Nucleus accumbens (tissue), 56 donors: ENCODE measurements at places on chromosomes 11 and 22.

GRCh38 chr11:60455531-60456042, at the start of gene MS4A1:
Gene MS4A1, plus strand, starts transcription at chr11:60455847. Its CDS starts 6,528 bp downstream, at chr11:60462375.
- no peak for DNase-seq

DNA sequence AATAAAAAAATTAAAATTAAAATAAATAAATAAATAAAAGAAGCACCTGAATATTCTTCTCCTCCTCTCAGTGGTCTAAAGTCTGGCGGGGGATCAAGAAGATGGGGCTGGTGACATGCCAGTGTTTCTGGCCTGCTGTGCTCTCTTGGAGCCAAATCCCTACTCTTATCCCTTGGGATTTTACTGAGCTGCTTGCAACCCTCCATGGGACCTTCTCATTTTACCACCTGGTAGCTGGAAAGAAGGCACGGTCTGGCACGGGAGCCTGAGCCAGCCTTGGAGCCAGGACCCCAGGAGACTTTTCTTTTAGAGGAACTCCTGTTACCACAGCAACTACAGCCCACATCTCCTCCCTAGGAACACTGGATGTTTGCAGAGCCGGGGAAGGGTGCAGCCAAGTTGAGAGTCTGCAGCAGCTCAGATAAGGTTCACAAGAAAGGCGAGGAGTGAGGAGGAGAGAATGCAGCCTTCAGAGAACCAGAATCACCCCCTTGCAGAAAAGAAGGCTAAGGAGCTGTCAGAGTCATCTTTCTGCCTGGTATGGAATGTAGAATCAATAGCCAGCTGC, 21.4 kb downstream of the CD6 start:
- no peak for DNase-seq

DNA sequence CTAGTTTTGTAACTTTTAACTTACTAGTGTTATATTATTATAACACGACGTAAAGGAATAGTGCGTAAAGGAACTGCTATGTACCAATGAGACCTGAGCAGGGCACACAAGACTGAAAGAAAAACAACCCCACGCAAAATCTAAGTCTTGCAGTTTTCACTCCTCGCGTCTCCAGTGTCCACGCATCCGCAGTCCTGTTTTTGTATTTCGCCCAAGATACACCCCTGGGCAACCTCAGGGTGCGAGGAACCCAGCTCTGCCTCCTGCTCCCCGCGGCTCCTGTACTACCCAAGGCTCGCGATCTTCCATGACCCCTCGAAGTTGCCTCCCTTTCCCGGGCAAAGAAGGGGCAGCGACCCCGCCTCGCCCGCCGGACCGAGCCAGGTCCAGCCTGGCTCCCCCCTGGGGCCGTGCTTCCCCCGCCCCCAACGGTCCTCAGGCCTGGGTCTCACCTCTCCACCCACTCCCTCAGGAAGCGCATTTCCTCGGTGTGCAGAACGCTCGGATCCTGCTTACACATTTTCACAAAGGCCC, 393 bp downstream of the ST13 start:
- peak; percentile 45 for DNase-seq

DNA sequence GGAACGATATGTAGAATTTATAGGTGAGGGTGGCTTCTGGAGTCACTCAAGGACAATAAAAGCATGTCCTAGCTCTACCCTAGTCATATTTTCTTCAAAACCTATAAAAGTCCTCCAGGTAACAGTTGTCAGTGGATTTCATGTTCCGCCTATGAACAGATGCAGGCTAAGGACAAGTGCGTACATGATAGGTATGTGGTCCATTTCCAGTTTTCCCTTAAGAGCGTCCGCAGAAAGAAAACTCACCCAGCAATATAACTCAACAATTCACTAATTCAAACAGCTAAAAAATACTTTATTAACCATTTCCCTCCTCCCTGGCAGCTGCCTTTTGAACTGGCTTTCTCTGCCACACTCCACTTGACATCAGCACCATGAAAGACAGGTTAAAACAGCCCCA, 50.2 kb upstream of the CCDC34 start:
- DNase-seq: no peak

DNA sequence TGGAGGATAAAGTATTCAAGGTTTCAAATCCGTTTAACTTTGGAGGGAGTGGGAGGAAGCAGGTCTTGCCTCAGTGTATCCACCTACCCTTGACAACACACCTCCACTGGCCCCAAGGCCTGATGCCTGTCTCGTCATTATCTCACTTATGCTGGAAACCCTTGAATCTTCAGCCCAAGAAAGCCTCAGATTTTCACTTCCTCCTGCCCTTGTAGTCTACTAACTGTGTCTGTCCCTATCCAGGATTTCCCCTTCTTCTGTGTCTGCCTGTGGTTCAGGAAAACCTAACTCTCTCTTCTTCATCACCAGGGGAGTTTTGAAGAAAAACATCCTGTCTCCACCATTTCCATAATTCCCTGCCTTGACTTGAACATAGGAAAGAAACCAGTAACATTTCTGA, 56.1 kb downstream of the SYT9 start:
- no peak for DNase-seq
